ENCODE measurements at places on chromosomes 3 and 15. TPM values are rescaled to one million over a fixed set of nuclear protein-coding genes. Genes with fewer than 3 reads are reported as not detected.

GRCh38 chr15:32909431-32909830 is 191.6 kb downstream of the GREM1 start:
- no peak for DNase-seq

LMOD3 gene
- not detected for total RNA-seq

DNA sequence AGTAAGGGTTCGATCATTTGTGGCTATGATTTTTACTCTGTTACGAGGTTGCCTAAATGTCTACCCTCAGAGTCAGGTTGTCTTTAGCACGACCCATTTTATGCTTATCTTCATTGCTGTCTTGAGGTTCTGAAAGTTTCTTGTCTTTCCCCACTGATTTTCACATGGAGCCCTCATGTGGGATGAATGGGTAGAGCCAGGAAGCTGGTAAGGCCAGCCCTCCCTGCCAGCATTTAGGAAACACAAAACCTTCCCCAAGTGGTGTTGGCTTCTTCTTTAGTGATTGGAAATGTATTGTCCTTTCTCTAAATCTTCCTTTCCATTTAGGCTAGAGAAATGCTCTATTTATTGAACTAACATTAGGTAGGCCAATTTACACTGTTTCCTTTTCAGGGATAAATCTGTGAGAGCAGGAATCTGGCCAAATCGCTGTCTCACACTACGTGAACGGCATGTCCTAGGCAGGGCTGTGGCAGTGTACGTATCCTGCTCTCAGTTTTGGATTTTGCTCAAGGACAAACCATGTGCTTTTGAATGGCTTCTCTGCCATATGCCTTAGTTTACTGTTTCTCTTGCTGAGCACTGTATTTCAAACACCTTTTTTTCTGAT is 43.7 kb downstream of the MYZAP start:
- DNase-seq: no peak

DNA sequence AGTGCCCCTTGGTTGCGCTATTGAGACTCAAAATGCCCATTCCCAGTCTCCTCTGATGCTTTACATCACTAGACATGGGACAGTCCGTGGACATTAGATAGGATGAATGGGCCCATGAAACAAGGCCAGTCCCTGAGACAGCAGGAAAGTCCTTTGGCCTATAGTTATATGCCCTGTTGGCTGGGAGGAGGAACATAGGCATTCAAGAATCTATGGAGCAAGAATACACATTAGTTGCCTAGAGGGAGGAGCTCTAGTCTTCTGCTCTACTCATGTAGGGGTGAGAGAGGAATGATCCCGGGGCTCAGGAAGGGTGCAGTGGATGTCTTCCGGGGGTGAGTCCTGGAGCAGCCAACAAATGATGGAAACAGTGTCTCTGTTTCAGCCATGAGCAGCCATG is 58.0 kb upstream of the LRTM1 start:
- no peak for DNase-seq

DNA sequence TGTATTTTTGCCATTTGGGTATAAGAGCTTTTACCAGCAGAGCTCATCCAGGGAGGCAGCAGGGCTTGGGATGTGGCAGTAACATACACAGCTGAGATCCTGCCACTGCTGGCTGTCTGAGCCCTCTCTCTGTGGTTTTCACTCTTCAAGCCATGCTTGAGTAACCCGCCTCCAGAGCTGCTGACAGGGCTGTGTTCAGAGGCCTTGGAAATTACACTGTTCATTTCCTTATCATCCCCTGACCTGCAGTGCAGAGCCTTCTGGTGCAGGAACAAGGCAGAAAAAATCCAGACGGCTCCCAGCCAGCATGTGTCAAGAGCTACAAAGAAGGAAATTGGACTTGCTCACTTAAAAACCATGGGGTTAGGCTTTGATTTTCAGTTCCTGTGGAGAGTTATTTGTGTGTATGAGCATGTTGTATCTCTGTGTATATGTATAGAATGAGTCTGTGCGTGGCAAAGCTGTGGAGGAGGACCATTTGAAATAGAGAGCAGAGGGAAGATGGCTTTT is 47.0 kb downstream of the ZNF609 start:
- peak; percentile 54 for DNase-seq

- peak; percentile 54 for DNase-seq
These were observed 93.8 kb upstream of the PDZRN3 start for GRCh38 chr3:73718326-73719110.

GRCh38 chr15:62805502-62805901 is 237.0 kb upstream of the TPM1 start:
- no peak for DNase-seq

- no peak for DNase-seq
These were observed 13.2 kb downstream of the USP3 start for GRCh38 chr15:63517628-63518027.

CFAP91 gene
- 4.3 TPM for total RNA-seq

- DNase-seq: no peak
These were observed 1.8 kb upstream of the ZSCAN2 start for GRCh38 chr15:84598993-84599392.

- DNase-seq: no peak
These were observed 675.5 kb downstream of the FHIT start for GRCh38 chr3:60575718-60576272.

- DNase-seq: peak; percentile 66
These were observed 39.7 kb upstream of the SPSB4 start for GRCh38 chr3:141011232-141011996.

Measured in breast epithelium (tissue), 4 donors.